ENCODE measurements at places on chromosomes 7 and 10.

- DNase-seq, result peak; percentile 20
Observed at GRCh38 chr10:129963641-129964501, at the start of gene EBF3. EBF3 (minus strand) TSS chr10:129964274; CDS start chr10:129963768, 506 bp downstream.

DNA sequence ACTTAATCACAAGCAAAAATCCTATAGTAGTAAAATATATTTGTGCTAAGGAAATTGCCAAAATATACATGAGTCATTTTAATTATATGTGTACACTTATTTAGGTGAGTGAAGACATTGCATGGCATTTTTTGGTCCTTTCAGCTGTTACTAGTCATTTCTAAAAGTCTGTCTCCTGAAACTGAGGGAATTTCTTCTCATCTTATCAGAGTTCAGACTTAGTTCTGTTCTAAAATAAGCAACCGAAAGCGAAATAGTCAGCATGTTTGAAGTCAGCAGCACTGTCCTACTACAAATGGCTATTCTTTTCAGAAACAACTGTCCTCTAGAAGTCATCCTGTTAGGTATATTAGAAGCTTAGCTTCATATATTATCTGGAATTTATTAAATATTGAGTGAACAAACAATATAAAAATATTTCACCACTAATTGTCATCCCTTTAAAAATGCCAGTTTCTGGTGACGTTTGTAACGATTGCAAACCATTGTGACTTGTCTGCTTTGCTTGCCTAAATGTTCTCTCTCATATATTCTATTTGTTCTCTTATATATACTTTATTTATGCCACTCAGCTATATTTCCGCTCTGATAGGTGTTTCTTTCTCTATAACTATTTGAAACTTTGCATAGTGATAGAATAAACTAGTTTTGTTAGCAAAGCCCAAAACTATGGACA, 227.4 kb upstream of the KAT6B start:
- DNase-seq, result no peak

- DNase-seq, result no peak
Observed at GRCh38 chr7:85773116-85773728, 586.4 kb upstream of the SEMA3D start.

DNA sequence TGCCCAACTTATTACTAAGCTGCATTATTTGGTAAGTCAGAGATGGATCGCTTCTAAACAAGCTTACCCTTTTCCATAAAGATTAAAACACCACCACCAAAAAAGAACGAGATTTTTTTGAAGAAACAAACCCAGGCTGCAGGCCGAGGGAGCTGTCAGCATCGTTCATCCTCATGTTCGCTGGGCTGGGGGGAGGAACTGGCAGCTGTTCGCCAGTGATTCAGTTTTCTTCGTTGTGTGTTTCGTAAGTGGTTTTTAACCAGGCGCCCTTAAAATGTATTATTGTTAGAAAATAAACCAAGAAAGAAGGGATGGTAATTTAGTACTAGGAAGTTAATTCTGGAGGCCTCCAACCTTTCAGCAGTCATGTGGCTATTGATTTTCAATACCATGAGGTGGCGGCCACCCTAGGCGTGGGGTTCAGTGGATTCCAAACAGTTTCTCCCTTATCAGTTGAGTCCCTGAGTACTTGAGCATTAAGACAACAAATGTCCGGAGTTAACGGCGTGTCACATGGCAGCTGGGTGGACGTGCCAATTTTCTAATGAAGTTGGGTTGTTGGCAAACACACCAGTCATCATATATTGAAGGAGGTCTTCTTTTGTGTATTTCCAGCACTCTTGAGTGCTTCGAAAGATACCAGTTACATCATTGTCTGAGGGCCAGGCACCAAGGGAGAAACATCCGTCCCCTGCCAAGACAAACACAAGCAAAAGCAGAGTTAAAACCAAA, 173.2 kb downstream of the EBF3 start:
- DNase-seq, result no peak

GRCh38 chr10:96610817-96611216, 24.0 kb upstream of the TM9SF3 start:
- DNase-seq, result no peak

GRCh38 chr7:106480616-106481031, 180.3 kb downstream of the CCDC71L start:
- DNase-seq, result no peak

DNA sequence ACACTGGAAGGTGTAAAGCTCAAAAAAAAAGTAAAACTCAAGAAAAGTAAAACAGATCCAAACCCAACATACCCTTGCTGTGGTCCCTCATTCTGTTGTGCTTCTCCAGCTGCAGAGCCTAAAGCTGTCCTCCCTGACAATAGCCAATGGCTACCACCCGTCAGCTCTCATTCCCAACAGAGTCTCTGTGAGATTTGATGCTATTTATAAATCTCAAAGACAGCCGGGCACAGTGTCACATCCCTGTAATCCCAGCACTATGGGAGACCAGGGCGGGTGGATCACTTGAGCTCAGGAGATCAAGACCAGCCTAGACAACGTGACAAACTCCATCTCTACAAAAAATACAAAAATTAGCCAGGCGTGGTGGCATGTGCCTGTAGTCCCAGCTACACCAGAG, 116.0 kb downstream of the KMT2E start:
- no peak for DNase-seq

DNA sequence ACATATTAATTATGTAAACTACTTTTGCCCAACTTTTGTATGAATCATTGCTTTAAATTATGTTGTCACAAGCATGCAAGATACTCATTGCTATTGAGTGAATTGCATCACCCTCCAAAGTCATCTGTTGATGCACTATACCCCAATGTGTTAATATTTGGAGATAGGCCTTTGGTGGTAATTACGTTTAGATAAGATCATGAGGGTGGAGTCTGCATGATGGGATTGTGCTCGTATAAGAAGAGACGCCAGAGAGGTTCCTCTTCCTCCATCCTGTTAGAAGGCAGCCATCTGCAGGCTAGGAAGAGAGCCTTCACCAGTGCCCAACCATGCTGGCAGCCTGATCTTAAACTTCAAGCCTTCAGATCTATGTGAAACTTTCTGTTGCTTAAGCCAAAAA, 95.3 kb upstream of the MAGI2 start:
- no peak for DNase-seq

- DNase-seq, result no peak
Observed at GRCh38 chr7:116591202-116592040, 66.6 kb downstream of the CAV1 start.

GRCh38 chr10:47050618-47051455, 139.6 kb downstream of the PTPN20 start:
- no peak for DNase-seq

- DNase-seq, result no peak
Observed at GRCh38 chr7:111459757-111460280, 102.5 kb downstream of the IMMP2L start.

DNA sequence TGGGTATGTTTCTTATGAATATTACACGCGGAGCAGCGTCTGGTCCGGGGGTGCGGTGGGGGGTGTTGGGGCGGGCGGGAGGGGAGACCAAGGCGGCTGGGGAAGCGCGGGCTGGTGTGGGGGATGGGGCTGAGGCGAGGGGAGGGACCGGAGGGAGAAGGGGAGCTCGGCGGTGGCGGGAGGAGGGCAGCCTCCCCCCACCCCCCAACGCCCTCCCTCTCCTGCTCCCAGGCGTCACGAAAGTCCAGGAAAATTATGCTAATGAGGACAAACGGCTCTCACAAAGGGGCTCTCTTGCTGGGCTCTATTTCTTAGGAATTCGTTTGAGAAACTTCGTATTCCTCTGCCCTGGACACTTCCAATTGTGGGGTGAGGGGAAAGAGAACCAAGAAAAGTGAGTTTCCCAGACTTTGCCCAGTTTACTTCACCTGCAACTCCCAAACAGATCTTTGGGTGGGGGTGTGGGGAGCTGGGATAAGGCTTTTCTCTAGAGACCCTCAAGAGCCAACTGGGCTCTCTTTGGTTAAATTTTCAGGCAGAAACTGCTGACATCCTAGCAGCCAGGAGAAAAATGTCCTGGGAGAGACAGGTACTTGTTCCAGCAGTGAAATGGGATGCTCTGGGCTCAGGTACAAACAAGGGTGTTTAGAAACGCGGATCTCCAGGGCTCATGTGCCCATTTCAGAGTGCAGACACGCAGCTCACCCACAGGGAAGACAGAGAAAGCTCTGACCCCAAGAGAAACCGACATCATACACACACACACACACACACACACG, 11.7 kb upstream of the HOXA2 start:
- no peak for DNase-seq

Measured in CD4-positive, alpha-beta T cell treated with Interferon alpha-2 for 1 hour (primary cell).